ENCODE measurements at places on chromosomes 3 and 15. TPM values are rescaled to one million over a fixed set of nuclear protein-coding genes. Genes with fewer than 3 reads are reported as not detected.

The SLC15A2 gene
- total RNA-seq, result 0.26 TPM

The TTC21A gene
- 6.8 TPM for total RNA-seq

The TMEM202 gene
- not detected for total RNA-seq

The DNASE1L3 gene
- 0.07 TPM for total RNA-seq

The ILDR1 gene
- not detected for total RNA-seq

The IQSEC1 gene
- total RNA-seq, result 34.2 TPM

The DUOXA2 gene
- total RNA-seq, result not detected

The GOLGA6B gene
- total RNA-seq, result not detected

The TTLL13 gene
- not detected for total RNA-seq

The FGD5 gene
- total RNA-seq, result 0.20 TPM

The FOXL2 gene
- total RNA-seq, result 0.10 TPM

The PIGZ gene
- 3.4 TPM for total RNA-seq

The TMEM212 gene
- not detected for total RNA-seq

The VWA5B2 gene
- 0.03 TPM for total RNA-seq

The OXSM gene
- 9.8 TPM for total RNA-seq

The AADACL2 gene
- not detected for total RNA-seq

The CPLX3 gene
- total RNA-seq, result not detected

The SAMD7 gene
- total RNA-seq, result not detected

The SLC12A1 gene
- total RNA-seq, result not detected

The TMA7 gene
- total RNA-seq, result 69.9 TPM

The IQCF2 gene
- total RNA-seq, result not detected

The GREM1 gene
- 166 TPM for total RNA-seq

The GP5 gene
- total RNA-seq, result 0.69 TPM

The RASL12 gene
- total RNA-seq, result 0.39 TPM

The ATP13A5 gene
- not detected for total RNA-seq

The AQP9 gene
- total RNA-seq, result not detected
